ENCODE measurements at places on chromosomes 1 and 21.

DNA sequence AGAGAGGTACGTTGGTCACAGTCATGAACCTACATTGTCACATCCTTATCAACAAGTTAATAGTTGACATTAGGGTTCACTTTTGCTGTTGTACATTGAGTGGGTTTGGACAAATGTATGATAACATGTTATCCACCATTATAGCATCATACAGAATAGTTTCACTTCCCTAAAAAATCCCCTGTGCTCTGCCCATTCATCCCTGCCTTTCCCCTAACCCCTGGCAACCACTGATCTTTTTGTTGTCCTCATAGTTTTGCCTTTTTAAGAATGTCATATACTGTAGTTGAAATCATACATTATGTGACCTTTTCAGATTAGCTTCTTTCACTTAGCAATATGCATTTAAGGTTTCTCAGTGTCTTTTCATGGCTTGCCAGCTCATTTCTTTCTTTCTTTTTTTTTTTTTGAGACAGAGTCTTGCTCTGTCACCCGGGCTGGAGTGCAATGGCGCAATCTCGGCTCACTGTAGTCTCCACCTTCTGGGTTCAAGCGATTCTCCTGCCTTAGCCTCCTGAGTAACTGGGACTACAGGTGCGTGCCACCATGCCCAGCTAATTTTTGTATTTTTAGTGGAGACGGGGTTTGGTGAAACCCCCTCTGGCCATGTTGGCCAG, 50.6 kb downstream of the UCK2 start:
- no peak for DNase-seq

DNA sequence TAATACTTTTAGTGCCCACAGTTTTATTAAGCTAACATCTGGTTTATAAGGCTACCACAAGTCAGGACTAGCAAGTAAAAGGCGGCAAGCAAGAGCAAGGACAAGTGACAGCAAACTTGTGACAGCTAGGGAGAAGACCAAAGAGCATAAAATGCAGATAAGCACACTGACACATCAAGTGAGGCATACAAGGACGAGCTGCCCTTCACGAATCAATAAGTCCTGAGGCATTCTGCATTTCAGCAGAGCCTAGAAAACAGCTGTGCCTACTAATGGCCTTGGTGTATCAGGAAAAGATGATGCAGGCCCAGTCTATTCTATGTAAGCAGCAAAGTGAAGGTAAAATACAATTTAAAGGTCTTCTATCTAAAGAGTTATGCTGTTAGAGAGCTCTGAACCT, 74.8 kb downstream of the KRTAP19-8 start:
- no peak for DNase-seq

DNA sequence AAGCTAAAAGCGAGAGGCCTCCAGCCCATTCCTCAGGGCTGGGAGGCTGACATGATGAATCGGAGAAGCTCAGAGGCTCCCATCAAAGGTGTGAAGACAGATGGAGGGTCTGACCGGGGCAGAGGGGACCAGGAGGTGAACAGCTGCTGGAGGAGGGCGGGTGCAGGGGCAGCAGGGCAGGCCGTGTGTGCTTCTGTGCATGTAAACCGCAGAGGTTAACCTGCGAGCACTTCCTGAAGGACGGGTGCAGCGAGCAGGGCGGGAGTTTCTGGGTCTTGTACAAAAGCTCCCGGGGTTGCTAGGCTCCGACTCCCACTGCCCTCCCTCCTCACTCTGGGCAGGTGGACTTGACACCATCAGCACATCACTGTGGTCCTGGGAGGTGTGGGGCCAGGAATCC, 75.2 kb downstream of the PAX7 start:
- DNase-seq, result no peak

DNA sequence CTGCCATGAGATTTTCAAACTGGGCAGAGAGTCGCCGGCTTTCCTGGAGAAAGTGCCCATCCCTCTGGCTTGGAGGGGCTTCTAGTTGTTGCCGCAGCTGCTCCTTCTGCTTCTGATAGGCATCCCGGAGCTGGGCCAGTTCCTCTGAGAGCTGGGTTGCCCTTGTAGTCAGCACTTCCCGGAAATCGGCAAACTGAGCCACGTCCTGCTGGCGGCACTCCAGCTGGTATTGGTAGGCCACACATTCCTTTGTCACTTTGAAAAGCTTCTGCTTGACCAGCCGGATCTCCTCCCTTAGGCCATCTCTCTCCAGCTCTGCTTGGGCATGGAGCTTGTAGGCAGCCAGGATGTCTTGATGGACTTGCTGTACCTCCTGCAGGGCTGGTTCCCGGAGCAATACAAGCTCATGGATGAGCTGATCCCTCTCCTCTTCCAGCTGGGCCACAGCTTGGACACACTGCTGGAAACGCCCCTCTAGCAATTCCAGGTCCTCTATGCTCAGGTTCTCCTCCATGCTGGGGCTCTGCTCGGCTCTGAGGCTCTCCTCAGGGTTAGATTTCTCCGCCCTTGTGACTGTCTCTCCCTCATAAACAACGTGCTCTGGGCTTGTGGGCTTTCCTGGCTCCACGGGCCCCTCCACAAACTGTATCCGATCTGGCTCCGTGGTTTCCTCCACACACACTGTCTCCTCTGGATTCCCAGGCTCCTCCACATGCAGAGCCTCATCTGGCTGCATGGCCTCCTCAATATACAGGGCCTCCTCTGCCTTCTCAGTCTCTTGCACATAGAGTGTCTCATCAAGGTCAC, 7.3 kb downstream of the SYNC start:
- no peak for DNase-seq

DNA sequence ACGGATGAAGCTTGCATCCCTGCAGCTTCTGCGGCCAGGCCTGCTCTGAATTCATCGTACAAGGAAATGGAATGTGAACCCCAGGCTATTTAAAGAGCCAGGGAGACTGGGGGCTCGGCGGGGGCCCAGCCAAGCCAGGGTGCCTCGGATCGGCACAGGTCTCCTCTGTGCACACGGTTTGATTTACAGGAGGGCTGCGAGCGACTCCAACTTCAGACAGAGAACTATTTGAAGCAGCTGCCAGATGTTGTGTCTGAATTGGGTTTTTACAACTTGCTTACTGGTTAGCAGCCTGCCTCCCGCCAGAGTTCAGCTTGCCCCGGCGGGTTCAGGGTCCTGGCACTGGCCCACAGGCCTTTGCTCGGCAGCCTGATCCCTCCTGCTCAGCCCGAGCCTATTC, 83.2 kb downstream of the SPSB1 start:
- DNase-seq, result no peak

- no peak for DNase-seq
These were observed 2.0 kb upstream of the EFNA4 start for GRCh38 chr1:155061381-155062150.

DNA sequence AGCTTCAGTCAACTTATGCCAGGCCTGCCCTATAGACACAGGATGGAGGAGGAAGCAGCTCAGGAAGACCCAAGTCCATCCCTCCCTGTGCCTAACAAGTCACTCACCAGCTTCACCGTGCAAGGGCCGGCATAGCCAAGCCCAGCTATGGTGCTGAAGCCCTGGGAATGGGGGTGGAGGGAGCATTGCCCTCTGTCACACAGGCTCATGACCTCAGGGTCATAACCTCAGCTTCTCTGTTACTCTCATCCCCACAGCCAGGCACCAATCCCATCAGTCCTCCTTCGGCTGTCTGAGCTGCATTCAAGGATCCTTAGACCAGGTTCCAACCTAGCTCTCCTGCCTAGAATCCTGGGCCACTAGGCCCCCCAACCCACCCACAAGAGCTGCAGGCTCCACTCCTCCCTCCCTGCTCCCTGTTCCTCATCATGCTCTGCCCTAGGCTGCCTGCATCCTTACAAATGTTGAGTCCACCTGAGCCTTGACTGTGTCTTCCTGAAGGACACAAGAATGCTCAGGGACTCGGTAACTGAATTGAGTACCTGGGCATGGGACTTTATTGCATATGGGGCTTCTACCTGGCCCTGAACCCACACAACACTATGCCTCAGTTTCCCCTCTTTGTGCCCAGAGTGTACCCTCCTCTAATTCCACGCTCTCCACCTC, 1.7 kb downstream of the CD244 start:
- DNase-seq, result no peak

DNA sequence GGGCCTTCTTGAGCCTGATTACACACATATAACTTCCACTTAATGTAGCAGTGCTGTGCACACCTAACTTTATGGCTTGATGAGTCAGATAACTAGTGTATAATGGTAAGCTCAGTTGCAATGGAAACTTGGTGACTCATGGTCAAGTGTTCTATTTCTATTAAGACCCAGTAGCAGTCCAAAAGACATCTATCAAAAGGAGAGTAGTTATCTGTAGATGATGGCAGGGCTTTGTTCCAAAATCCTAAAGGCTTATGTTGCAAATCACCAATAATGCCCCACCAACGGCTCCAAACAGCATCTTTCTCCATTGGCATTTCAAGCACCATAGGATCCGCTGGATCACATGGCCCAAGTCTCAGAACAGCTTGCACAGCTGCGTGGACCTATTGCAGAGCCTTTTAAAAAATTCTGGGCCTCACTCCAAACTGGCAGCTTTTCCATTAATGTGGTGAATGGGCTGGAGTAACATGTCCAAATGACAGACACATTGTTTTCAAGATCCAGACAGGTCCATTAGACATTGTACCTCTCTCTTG, 566.8 kb upstream of the USP24 start:
- peak; percentile 74 for DNase-seq
